Neural crest cell (in vitro differentiated cells): ENCODE measurements at places on chromosomes 7 and 10.
A peak's percentile ranks its signal among the peaks of the same experiment; 100 is the strongest.

DNA sequence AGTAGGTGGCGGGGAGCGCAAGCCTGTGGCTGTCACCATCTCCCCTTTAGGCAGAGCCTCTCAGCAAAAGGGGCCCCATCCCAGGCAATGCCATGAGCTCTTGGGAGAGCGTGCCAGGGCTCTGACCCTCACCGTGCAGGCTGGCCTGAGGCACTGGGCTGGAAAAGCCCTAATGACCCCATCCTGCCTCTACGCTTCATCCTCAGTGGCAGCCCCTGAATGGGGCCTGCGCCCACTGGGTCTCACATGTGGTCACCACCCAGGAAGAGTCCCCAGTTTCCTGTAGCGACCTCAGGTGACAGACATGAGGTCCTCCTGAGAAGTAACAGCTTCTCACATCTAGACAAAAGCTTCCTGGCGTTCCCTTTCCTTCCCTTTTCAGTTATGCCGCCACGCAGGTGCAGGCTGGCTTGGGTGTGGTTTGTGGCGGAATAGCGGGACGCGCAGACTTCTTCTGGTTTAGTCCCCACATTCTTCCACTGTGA is 59.2 kb downstream of the CLEC2L start:
- no peak for DNase-seq

DNA sequence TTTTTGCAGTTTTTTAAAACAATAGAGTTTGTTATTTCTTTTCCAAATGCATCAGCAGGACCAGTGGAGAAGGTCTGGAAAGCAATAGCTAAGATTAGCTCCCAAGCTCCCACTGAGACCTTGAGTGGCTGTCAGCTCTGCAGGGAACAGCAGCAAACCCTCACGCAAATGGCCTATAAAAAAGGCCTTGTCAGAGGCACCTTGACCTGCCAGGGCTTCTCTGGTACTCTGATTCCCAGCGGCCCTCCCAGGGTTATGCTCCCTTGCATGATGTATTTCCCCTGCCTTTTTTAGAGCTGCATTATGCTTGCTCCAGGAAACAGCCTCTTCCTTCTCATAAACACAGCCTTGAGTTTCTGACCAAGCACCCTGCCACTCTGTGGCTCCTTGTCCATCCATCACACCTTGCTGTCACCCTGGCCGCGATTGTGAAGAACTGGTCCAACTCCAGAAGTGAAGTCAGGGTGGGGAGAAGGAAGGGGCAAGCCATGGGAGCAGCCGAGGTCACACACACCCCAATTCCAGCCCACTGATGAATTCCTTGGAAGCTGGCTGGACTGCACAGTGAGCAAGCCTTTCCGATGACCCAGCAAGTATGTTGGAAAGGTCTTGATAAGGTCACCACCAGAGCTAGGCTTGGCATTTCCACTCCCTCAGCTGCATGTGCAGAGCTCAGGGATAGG is 35.3 kb upstream of the NKX2-3 start:
- DNase-seq = no peak

DNA sequence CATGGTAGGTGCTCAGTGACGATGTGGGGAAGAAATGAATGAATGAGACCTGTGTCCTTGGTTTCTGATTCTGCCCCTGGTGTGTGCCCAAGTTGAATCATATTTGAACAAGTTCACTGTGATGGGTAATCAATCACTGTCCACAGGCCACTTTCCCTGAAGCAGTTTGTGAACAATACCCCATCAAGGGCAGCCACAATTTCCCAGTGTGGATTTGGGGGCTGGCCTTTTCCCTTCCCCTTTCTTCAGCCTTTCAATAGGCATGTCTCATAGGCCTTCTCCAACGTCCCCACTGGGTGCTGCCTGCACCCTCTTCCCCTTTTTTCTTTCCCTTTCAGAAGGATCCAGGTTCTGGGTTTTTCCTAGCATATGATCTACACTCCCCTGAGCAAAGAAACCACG is 64.7 kb downstream of the CREB5 start:
- DNase-seq = no peak

- DNase-seq = peak; percentile 13
Observed at GRCh38 chr10:51073453-51074237, 642 bp upstream of the PRKG1 start.

DNA sequence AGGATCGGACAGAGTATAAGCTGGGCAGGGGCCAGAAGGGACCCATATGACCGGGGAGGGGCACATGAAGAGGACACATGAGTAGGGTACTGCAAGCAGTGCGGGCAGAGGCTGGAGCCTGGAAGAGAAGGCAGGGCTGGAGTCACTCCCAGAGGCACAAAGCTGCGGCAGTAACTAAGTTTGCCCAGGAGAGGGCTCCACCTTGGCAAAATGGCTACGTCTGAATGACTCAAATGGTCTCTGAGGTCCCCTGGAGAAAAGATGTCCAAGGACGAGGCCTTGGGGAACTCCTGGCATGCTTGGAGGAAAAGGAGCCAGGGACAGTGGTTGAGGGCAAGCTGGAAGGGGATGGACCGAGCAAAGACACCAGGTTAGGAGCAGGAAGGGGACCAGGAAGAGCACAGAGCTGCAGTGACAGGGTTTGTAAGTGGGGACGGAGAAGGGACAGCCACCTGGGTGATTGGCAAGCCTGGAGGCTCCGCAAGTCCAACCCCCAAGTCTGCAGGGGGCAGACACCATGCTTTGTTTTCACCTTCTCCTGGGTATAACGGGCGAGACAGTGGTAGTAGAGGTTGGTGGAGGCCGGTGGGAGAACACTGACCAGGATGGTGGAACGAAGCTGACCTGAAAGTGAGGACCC is 43.1 kb upstream of the LBX1 start:
- DNase-seq = peak; percentile 74

GRCh38 chr10:124742413-124743190 is 1.6 kb downstream of the FAM53B start:
- DNase-seq = peak; percentile 26

DNA sequence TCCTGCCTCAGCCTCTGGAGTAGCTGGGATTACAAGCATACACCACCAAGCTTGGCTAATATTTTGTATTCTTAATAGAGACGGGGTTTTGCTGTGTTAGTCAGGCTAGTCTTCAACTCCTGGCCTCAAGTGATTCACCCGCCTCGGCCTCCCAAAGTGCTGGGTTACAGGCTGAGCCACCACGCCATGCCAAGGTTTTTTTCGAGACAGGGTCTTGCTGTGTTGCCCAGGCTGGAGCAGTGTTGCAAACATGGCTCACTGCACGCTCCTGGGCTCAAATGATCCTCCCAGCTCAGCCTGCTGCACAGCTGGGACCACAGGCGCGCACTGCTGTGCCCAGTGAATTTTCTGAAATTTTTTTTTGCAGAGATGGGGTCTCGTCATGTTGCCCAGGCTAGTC is 3.3 kb upstream of the SEC31B start:
- no peak for DNase-seq

DNA sequence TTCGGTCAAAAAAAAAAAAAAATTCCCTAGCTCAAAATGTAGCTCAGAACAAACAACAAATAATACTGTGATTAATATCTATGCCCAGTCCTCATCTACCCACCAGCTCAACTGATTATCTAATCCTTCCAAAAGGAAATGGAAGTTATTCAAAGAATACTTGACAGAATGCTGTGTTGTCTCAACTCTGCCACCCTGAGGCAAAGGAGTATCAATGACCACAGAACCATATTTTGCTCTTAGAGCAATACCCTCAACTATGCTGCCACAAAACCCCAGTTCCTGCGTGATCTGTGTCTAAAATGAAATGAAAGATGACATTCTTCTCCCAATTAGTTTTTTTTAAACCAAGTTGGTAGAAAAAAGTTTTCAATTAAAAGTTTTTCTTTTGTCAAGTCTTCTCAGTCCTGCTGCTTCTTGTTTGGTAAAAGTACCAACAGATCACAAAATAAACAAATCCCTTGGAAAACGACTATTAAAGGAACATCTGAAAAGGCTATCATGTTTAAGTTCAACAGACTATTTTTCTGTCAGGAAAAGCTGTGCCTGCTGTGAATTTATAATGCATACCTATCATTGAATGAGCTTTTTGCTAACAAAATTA is 21.6 kb downstream of the RBM28 start:
- no peak for DNase-seq

GRCh38 chr7:130426564-130426963 is 14.3 kb downstream of the CEP41 start:
- no peak for DNase-seq

DNA sequence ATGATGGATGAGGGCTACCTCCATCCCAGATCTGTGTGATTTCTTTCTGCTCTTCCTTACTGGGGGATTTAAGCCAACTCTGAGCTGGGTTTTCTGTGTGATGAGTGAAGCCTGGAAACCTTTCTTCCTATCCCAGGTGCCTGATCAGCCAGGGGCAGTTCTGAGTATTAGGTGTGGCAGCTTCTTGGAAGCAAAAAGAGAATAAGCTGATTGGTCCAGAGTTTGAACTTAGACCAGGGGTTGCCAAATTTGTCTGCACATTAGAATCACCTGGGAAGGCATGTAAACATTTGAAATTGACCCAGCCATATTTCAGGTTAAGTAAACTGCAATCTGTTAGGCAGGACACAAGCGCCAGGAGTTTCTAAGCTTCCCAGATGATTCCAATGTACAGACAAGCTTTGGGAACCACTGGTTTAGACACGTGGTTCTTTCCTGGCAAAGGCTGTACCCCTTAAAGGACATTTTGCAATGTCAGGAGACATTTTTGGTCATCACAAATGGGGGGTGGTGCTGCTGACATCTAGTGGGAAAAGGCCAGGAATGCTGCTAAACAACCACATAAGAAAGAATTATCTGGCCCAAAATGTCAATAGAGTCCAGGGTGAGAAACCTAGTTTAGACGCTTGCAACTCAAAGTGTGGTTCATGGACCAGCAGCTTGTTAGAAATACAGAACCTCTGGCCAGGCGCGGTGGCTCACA is 160.5 kb upstream of the GHITM start:
- DNase-seq = no peak

GRCh38 chr7:157405914-157406810 is 69.4 kb downstream of the DNAJB6 start:
- no peak for DNase-seq

GRCh38 chr10:73117976-73118743 is 7.9 kb downstream of the NUDT13 start:
- DNase-seq = no peak

DNA sequence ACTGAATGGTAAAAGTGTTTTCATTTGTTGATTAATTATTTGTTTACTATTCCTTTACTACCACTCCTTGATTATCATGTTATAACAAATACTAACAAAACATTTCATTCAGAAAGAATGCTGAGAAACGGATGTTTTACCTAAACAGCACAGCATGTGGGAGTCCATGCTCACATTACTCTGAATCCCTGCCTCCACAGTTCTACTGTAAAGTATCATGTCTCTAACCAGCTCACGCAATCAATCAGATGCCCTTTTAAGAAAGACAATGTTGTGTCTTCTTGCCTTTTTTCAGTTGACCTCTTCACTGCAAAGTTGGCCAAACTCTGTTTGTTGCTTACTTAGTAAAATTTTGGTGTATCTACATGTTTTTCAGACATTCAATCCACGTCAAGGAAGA is 232.5 kb upstream of the MDFIC start:
- DNase-seq = no peak

DNA sequence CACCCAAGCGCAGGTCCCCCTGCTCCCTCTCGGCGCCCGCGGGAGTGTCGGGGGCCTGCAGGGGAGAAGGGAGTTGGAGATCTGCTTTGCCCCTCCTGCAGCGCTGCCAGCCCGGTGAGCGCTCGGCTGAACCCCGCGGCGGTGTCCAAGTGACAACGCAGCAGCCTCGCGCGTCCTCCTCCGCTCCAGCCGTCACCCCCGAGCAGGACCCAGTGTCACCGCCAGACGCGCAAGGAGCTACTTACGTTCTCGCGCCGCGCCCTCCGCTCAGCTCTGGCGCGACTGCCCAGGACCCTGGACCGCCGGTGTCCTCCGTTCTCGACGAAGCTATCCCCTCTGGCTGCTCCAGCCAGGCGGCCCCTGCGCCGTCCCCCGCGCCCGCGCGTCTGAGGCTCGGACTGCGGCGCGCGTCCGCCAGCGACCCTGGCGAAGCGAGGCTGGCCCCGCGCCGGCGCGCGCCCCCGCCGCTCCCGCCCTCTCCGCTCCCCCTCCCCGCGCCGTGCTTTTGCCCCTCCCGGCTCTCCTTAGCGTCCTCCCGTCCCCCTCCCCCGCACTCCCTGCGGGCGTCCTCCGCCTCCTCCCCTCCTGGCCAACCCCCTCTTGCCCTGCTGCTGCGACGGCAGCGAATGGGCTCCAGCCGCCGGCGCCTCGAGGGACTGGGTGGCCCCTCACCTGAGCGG is at the start of gene NRCAM:
TSS of gene NRCAM (minus strand) at position 439 of the 680 bp plus-strand sequence. CDS start 216,372 bp downstream, outside the sequence.
- DNase-seq = peak; percentile 77

- no peak for DNase-seq
Observed at GRCh38 chr7:28017372-28017771, 163.2 kb downstream of the JAZF1 start.

- DNase-seq = no peak
Observed at GRCh38 chr7:101486433-101487104, 123.9 kb downstream of the COL26A1 start.

- no peak for DNase-seq
Observed at GRCh38 chr7:29613100-29613499, 49.5 kb downstream of the PRR15 start.

DNA sequence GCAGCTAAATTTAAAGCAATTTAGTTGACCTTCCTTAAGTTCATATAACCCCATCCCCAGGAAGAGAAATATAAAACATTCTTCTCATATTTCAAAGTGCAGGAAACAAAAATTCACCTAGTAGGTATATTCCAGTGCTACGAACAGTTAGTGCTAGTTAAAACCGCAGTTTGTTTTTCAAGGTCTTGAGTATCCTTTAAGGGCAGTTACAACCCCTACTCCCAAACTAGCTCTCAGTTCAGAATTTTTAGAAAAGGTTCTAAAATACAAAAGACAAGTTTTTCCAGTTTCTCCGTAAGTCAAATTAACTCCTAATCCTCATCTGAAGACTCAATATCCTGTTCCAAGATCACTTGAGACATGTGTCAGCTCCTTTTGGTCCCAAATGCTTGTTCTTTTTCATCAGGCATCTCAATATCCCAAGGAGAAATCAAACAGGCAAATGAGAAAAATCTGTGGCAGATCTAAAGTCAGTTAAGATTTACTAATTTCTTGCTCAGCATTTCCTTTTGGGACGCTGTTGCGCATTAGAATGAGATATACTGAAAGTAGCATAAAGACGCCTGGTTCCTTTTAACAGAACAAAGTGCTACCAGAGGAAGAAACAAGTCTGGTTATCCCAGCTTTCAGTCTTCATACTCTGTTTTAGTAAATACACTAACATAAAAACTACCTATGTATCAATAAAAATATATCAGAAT is 51.8 kb downstream of the ARHGAP12 start:
- no peak for DNase-seq

DNA sequence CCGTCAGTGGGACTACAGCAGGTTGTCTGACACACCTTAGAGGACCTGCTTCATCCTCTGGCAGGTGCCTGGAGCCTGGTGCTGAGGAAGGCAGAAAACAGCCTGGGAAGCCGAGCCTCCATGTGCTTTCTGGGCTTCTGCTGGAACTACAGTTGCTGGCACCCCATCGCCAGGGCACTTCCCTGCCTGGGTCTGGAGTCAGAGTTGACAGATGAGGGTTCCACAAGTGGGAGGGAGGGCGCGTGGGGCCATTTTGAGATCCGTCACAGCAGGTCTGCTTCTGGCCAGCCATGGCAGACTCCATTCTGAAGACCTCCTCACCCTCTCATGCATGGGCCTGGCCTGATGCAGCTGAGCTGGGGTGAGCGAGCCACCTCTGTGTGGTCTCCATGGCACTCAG is 33.2 kb upstream of the TCERG1L start:
- DNase-seq = no peak

GRCh38 chr7:85068799-85069198 is 118.1 kb downstream of the SEMA3D start:
- DNase-seq = no peak

- no peak for DNase-seq
Observed at GRCh38 chr7:120609136-120609753, 248.7 kb downstream of the TSPAN12 start.

- no peak for DNase-seq
Observed at GRCh38 chr7:102122026-102122425, 164.6 kb upstream of the SH2B2 start.

GRCh38 chr7:132614428-132615318 is 38.4 kb upstream of the PLXNA4 start:
- peak; percentile 3 for DNase-seq
